WTC11 (cell line): ENCODE measurements at places on chromosomes 2 and 18.

DNA sequence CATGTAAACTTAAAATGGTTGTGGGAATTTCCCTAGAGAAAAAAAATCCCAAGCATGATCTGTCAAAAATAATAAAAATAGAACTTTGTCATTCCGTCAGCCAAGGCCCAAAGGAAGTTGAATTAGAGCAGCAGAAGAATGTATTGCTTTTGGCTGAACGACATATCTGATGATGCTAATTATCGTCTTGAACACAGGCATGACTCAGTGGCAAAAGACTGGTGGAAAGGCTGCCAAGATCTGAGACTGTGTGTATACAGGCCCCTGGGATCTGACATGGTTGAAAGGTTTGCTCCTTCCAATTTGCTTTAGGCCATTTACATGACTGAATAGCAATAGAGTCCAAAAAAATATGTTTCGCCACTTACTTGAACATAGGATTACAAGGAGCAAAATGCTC lies 1057.1 kb upstream of the CRIM1 start:
- no peak for DNase-seq

DNA sequence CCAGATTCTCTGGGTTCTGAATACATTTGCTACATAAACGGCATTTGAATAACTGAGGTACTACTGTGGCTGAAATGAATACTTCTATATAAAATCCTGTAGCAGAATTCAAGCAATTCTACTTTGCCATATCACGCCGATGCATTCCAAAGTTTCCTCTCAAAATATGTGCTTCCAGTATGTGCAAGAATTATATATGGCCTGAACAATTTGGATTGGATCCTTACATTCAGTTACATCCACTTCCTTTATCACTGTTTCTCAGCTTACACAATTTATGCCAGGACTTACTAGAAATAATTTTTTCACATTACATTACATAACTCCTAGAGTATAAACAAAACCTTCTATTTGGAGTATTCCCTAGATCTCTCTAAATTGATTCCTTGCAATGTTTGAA lies 46.3 kb upstream of the STAT4 start:
- DNase-seq: no peak

DNA sequence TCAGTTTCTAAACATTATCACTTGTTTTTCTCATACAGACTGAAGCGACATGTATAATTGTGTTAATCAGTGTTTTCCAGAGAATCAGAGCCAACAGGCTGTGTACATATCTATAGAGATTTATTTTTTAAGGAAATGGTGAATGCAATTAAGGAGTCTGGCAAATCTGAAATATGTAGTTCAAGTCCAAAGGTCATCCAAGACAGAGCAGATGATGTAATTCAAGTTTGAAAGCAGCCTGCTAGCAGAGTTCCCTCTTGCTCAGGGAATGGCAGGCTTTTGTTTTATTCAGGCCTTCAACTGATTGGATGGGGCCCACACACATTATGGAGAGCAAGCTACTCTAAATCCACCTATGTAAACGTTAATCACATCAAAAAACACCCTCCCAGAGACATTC lies 282.6 kb downstream of the CBLN2 start:
- DNase-seq: no peak

DNA sequence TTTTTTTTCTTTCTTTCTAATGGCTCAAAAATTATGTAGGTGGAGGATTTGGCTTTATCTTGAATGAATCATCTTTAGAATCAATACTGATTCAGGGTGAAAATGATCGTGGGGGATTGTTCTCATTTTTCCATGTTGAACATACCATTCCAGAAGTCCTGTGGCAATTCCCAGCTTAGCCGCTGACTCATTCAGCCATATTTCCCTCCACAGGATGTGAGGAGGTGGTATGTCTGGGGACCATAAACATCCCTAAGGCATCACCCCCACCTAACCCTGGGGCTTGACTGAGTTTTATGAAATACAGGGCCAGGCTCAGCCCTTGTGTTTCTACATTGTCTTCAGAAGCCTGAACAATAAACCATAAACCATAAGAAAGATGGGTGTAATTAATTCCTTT lies 92.7 kb upstream of the FN1 start:
- DNase-seq: no peak

DNA sequence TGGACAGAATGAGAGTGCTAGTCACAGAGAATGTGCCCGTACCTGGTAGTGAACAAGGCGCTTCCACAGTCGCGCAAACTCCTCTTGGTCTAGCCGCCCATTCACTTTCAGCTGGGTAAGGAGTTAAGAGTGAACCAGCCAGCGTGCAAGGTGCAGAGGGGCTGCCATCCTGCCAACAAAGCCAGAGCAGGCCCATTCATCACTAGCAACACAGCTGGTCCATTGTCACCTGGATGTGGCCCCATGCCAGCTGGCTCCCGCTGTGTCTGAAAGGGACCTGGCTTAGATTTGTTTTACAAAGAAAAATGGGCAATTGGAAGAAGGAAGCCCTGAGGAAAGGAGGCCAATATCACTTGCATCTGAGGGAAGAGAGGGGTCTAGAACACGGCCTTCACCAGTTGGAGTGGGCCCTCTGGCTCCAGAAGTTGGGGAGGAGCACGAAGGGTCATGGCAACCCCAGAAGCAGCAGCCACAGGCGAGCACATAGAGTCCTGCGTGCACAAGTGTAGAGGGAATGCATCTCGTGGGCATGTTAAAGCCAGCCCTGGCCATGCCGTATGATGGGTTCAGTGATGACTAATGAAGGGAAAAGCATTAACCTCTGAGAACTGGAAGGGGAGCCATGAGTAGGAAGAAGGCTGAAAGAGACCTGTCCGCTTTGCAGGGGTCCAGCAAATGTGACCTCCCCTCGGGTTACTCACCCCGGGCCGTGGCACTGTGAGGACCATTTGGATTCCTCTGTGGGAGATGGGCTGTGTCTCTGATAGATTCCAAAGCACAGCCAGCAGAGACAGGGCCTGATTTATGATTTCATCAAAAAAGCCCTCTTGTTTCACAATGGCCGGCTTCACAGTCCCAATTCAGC lies 70.6 kb downstream of the CAPN13 start:
- DNase-seq: no peak
